ENCODE measurements at places on chromosomes 5 and 9.

- DNase-seq, result no peak
Measured at GRCh38 chr5:66829826-66830225, 233.6 kb downstream of the MAST4 start.

- no peak for DNase-seq
Measured at GRCh38 chr5:124650951-124651662, 95.3 kb downstream of the ZNF608 start.

DNA sequence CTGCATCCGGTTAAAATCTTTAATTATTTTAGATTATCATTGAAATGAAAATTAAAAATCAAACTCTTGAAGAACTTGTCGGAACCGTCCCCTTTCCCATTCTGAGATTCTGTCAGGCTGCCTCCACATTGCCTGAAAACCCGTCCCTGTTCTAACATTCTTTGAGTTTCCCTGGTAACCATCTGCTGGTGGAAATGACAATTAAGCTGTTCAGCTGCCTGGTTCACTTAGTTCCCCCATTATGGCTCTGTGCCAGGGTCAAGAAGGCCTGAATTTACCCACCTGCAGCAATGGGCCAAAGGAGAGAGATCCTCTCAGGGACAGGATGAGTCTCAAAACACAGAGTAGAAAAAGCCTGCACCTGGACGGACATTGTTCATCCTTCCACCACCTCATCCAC is 11.8 kb upstream of the TCOF1 start:
- DNase-seq, result no peak

- DNase-seq, result no peak
Measured at GRCh38 chr5:72101828-72102227, 5.4 kb upstream of the MAP1B start.

DNA sequence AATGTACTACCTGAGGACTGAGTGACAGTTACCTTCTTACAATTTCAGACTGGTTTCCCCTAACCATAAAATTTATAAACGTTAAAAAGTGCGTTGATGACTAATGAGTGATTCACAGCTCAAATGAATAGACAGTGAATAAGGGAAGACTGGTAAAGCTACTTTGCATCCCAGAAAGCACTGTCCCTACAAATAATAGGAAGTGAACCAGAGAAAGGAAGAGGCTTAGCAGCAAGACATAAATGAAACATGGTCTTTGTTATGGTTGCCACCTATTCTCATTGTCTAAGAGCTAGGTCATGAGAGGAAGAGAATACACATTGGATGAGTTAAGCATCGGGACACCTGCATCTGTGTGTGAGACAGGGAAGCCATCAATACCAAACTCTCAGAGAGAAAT is 849.2 kb downstream of the TAF11L14 start:
- no peak for DNase-seq

DNA sequence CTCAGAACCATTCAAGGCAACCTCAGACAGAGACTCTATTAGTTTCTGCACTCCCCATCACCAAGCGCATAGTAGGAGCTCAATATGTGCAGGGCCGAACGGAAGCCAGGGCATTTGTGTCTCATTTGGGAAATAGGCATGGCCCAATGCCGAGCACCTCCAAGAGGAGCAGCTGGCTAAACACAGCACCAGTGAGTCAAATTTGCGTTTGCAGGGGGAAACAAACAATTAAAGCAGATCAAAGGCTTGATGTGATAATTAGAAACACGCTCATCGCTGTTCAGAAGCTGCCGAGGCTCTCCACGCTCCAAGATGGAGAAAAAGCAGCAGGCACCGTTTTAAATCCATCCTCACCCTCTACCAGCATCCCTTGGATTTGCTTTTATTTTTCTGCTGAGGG is 225.3 kb downstream of the AGTPBP1 start:
- DNase-seq, result no peak

GRCh38 chr5:99644822-99645221 is 716.0 kb upstream of the CHD1 start:
- no peak for DNase-seq

DNA sequence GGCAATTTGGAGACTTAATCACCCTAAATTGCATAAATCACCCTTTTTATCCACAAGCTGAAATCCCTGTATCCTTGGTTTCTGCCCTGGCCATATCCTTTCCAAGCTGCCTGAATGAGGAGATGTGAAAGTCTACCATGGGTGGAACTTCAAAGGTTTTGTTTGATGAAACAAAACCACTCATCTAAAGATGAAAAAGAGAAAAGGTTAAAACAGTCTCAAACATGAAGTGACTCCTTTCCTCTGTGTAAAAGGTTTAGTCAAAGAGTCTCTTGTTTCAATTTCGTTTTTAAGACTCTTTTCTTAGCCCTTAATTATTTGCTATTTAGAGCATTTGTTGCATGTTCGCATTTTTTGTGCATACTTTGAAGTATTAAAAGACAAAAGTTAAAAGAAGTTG is 11.2 kb downstream of the SLC45A2 start:
- no peak for DNase-seq

DNA sequence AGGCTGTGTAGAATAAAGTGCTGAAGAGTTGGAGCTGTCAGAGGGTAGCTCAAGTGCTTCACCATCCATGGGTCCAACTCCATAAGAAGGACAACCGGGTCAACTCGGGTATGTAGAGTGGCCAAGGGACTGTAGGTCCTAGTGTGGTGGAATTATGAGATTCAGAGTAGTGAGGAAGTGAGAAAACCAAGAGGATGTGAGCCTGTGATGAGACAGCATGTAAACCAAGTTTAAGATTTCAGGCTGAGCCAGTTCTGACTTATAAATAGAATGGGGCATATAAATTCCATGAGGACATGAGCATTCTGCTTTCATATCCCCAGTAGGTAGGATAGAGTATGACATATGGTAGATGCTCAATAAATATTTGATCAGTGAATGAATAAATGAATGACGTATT is 96.3 kb downstream of the CFAP95 start:
- DNase-seq, result no peak

DNA sequence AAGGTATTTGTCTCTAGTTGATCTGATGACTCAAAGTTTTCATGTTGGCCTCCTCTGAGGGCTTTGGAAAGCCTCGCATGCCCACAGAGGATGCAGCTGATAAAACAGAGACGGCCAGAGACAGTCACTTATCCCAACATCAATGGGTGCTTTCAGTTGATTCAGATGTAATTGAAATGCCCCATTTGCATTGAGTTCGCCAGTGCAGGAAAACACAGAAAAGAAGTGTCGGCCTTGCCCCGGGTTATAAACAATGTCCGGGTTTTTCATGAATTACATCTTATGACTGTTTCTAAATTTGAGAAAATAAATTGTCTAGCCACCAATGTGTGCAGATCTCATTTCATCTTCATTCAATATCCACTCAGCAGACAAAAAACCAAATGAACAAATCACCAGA is 42.2 kb upstream of the ICE1 start:
- no peak for DNase-seq

GRCh38 chr5:6450319-6450833 is 1.7 kb downstream of the UBE2QL1 start:
- DNase-seq, result no peak

Measured in left ventricle myocardium inferior (tissue), 1 donor.